ENCODE measurements at places on chromosomes 5 and 9. TPM values are rescaled to one million over a fixed set of nuclear protein-coding genes. Genes with fewer than 3 reads are reported as not detected.

DNA sequence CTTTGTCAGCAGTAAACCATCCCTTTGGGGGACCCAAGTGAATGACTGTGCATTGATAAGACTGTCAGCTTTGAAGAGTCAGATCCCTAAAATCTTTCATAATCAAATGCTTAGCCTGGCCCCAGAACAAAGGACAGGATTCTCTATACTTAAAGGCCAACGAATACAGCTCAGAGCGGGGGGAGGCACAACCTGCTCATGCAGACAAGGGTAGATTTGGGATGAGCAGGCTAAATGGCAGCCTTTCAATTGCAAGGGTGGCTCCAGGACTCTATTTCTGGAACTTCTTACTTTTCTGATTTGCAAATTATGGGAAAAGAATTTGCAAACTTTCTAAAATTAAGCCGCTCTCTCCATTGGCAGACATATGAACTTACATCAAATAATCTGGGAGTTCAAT is 66.4 kb downstream of the ELL2 start:
- DNase-seq, result no peak

GRCh38 chr9:128249908-128250838 is 25.6 kb downstream of the GOLGA2 start:
- peak; percentile 100 for DNase-seq

Gene HMHB1
- not detected for total RNA-seq

GRCh38 chr5:176772271-176773210 is 37.8 kb upstream of the UNC5A start:
- DNase-seq, result peak; percentile 23

DNA sequence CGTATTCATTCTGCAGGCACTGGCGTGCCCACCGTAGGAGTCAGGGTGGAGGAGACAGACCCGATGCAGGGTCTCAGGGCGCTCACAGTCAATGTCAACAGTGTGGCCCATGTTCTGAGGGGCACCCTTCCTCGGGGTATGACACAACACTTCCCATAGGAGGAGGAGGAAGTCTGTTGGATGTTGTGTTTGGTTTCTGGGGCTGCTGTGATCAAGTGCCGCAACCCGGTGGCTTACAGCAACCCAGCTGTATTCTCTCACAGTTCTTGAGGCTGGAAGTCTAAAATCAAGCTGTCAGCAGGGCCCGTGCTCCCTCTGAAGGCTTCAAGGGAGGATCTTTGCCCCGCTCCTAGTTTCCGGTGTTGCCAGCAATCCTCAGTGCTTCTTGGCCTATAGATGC is 5.6 kb upstream of the HNRNPAB start:
- DNase-seq, result peak; percentile 16

- DNase-seq, result no peak
Observed at GRCh38 chr9:114861922-114862605, 56.2 kb upstream of the TNFSF15 start.

GRCh38 chr9:134666831-134667230 is 25.2 kb downstream of the COL5A1 start:
- DNase-seq, result no peak

Gene ARID3C
- 1.6 TPM for total RNA-seq

Gene IL4
- total RNA-seq, result not detected

DNA sequence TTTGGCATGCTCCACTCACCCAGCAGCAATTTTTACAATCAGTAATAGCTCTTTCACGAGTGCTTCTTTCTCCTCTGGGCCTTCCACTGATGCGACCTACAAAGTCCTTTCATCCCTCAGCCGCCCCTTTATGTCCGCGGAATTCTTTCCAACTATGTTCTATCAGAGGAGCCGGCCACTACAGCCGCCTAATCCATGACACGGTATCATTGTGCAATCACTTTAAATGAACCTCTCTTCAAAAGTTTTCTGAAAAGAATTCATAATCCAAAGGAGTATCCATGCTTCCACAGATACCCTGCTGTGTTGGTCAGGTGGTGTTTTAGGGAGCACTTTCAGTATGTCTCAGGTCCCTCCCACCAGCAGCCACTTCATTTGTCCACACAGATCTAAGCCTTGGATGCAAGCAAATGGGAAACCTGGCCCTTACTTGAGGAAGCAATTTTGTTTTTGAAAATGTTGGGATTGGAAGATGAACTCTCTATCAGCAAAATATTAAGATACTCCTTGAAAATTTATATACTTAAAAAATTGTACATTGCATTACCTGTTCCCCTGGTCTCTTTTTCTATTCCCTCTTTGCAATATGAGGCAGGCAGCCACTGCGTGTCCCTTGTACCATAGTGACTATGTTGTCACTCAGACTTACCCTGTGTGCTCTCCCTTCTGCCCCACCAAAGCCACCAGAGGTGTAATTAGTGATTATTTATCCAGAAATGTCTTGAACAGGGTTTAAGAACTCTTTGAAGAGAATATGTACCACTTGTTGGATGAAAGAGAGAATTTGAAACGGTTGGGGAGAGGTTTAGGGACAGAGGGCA is 12.9 kb upstream of the MEF2C start:
- DNase-seq, result no peak

Gene SOX30
- total RNA-seq, result not detected

DNA sequence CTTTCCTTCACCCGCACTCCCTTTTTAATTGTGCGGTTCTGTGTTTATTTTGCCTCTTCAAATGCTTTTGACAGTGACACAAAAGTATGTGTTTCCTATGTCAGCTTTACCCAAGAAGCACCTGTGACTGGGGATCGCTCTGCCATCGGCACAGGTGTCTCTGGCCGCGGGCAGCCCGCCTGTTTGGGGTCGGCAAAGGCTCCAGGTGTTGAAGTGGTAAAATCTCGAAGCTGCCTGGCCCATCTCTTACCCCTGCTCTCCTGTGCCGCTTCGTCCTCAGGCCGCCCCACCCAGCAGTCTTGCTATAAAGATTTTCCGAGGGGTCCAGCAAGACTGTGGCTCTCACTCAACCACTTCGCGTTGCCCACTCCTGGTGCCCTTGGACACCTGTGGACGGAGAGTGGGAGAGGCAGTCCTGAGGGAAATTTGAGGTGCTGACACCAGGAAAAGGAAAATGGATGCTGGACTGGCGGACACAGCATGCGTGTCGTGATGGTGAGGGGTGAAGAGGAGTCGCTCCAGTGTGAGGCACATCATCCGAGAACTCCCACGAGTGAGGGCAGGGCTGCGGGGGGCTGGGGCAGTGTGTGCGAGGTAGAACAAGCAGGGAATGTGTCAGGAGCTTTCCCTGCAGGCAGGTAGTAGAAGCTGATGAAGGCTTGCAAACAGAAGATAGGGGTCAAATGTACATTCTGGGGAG is 29.1 kb upstream of the CEP72 start:
- no peak for DNase-seq

DNA sequence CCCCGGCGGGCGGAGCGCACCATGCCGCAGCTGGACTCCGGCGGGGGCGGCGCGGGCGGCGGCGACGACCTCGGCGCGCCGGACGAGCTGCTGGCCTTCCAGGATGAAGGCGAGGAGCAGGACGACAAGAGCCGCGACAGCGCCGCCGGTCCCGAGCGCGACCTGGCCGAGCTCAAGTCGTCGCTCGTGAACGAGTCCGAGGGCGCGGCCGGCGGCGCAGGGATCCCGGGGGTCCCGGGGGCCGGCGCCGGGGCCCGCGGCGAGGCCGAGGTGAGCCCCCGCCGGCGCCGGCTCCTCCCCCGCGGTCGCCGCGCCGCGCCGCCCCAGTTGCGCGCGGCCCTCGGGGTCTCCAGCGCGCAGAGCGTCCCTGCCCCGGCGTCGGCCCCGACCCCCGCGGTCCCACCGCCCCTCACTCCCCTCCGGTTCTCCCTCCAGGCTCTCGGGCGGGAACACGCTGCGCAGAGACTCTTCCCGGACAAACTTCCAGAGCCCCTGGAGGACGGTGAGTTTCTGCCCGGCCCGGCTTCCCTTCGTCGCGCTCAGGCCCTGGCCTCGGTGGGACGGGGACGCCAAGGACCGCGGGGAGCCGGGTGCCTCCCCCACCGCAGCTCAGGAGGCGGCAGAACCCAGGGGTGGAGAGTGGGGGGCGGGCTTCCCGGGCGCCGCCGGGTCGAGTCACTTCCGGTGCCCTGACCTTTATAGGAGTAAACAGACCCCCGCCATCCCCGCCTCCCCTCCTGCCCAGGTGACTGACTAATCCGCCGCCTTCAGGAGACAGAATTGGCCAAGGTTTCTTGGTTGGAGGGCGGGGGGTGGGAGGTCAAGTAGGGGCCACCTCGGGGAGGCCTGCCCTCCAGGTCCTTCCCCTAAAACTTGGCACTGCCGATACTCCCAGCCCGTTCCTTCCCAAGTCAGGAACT is 665 bp downstream of the TCF7 start:
- DNase-seq, result peak; percentile 83

GRCh38 chr5:72837524-72838096 is 21.1 kb downstream of the TNPO1 start:
- no peak for DNase-seq

DNA sequence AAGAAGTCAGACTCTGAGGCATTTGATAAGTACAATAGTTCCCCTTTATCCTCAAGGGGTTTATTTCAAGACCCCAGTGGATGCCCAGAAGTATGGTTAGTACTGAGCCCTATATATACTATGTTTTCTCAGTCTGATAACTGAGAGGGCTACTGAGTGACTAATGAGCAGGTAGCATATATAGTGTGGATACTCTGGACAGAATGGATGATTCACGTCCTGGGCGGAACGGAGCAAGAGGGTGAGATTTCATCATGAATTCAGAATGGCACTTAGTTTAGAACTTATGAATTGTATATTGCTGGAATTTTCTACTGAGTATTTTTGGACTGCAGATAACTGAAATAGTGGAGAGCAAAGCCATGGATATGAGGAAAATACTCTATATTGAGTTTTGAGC is 457.6 kb downstream of the PLK2 start:
- no peak for DNase-seq

GRCh38 chr5:44881266-44881665 is 72.5 kb downstream of the MRPS30 start:
- DNase-seq, result no peak

DNA sequence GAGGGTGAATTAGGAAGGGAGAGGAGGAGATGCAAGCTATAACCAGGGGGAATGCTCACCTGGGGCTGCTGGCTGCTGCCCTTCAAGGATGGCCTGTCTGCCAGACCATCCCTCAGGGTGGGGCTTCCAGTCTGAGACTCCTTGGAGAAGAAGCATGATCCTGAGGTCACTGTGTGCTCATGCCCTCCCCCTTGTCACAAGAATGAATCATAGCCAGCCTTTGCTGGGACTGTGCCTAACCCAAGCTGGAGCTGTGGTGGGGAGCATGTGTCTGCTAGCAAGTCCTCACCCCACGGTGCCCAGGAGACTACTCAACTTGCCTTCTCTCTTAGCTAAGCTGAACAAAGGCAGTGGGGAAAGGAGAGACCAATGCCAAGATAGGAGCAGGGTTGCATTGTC is 463.6 kb downstream of the SPOCK1 start:
- no peak for DNase-seq

DNA sequence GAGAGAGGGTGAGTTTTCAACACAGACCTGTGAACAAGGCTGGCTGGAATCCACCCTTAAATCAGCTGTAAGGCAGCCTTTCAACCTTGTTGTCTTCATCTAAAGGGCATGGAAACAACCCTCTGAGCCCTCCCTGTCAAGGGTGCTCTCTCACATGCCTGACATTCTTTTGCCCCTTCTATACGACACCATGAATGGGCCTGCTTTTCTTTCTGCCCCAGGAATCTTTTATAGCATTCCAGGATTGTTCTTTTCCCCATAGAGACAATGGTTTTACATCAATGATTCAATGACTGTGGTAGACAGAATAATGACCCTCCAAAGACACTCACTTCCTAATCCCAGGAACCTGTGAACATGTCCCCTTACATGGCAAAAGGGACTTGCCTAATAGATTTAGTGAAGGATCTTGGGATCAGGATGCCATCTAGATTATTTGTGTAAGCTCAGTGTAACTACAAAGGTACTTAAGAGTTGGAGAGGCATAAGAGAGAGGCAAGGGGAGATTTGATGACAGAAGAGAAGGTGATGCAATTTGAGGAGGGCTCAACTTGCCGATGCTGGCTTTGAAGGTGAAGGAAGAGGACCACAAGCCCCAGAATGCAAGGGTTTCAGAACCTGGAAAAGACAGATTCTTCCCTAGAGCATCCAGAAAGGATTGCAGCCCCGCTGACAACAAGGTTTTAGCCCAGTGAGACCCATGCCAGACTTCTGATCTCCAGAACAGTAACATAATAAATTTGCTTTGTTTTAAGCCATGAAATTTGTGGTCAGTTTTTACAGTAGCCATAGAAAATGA is 29.2 kb upstream of the HMHB1 start:
- no peak for DNase-seq

DNA sequence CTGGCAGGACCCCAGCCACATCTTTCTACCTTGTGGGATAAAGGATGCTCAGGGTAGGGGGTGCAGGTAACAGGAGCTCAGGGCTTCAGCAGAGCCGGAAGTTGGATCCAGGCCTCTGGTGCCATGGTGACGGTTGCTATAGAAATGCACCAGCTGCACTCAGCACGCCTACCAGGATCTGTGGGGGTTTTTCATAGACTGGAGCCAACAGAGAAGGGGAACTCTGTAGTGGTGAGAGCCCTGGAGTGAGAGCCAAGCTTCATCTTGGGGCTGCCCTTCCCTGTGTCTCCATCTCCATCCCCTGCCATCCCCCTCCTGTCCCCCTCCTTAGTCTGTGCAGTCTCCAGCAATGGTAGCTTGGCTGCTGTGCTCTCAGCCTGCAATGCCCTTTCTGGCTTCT is 27.5 kb upstream of the BOD1 start:
- DNase-seq, result no peak

GRCh38 chr5:76736679-76737556 is 21.0 kb downstream of the F2R start:
- DNase-seq, result no peak

- no peak for DNase-seq
Observed at GRCh38 chr9:27373851-27374250, 76.9 kb upstream of the EQTN start.

Gene UNC5A
- total RNA-seq, result 0.08 TPM

- DNase-seq, result no peak
Observed at GRCh38 chr9:108466304-108466703, 389.5 kb downstream of the ACTL7B start.

- DNase-seq, result no peak
Observed at GRCh38 chr9:11973011-11973410, 720.2 kb upstream of the TYRP1 start.

GRCh38 chr5:109671136-109671535 is 18.6 kb upstream of the MAN2A1 start:
- no peak for DNase-seq
